Bone marrow (tissue), 2 donors: ENCODE measurements at places on chromosomes 5 and 9.

- no peak for DNase-seq
Observed at GRCh38 chr9:130078547-130078946, 24.8 kb downstream of the GPR107 start.

DNA sequence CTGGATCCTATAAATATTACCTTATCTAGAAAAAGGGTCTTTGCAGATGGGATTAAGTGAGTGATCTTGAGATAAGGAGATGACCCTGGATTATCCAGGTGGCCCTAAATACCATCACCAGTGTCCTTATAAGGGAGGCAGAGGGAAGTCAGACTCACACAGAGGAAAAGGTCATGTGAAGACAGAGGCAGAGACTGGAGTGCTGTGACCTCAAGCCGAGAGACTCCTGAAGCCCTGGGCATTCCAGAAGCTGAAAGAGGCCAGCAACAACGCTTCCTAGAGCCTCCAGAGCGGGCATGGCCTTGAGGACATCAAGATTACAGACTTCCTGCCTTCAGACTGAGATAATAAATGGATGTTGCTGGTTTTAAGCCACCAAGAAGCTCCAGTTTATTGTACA lies 118.8 kb downstream of the ATPSCKMT start:
- DNase-seq: no peak

GRCh38 chr5:5572976-5573797 lies 150.7 kb downstream of the ICE1 start:
- no peak for DNase-seq

DNA sequence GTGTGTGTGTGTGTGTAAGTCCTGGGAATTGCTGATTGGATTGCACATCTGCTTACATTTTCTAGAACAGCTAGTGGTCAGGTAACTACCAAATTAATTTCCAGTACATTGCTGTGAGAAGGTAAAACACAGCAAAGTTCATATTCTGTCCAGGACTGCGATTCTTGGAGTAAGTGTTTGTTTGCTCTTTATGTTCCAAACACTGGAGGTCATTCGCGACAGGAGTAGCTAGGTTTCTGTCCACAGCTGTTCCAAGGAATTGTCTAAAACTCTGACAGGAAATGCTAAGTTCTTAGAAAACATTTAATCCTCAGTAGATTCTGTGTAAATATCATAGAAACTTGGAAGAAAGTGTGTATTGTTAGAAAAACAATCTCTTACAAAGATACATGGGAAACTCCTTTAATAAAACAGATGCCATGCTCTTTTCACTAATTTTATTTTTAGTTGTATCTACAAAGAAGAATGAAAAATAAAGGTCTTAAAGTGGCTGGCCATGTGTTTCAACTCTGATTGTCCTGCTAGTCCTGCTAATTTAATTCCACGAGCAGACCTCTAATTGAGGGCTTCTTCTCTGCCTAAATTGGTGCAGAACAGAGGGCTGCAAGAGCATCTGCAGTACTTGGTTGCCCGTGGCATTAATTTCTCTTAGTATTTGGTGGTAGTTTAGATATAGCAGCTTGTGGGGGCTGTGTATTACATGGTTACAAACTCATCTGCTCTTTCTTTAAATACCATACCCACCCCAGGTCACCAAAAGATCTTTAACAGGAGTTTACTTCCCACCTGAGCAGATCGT lies 464.5 kb downstream of the RASEF start:
- no peak for DNase-seq

GRCh38 chr9:126298063-126298801 lies 28.4 kb upstream of the MVB12B start:
- no peak for DNase-seq

DNA sequence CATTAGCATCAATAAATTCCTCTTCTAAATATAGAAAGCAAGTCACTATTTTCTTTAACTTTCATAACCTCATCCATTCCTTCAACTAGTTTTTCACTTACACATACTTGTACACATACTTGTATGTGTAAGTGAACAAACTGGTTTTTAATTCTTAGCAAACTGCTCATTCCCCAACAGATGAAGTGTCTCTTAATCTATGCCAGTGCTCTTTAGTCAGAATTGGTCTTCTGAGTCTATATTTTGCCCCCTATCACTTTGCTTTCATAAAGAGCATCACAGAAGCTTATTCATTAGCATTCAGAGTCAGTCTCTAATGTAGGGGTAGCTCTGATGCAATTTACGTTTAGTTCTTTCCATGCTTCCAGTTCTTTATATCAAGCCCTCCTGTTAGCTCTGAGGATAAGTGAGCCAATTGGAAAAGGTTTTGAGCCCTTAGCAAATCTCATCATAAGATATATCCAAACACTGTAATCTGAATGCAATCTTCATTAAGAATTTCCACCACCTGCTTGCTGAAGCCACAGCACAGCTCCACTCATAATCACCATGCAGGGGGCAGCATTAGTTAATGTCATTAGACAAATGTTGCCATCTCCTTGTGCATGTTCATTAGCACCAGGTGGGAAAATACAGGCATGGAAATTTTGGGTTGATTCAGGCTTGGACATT lies 178.5 kb upstream of the SLC24A2 start:
- no peak for DNase-seq
